IPS-NIHi11 (cell line): ENCODE measurements at places on chromosomes 1 and 21.
A peak's percentile ranks its signal among the peaks of the same experiment; 100 is the strongest.

GRCh38 chr21:37041706-37042271 is 31.1 kb downstream of the PIGP start:
- peak; percentile 22 for DNase-seq

DNA sequence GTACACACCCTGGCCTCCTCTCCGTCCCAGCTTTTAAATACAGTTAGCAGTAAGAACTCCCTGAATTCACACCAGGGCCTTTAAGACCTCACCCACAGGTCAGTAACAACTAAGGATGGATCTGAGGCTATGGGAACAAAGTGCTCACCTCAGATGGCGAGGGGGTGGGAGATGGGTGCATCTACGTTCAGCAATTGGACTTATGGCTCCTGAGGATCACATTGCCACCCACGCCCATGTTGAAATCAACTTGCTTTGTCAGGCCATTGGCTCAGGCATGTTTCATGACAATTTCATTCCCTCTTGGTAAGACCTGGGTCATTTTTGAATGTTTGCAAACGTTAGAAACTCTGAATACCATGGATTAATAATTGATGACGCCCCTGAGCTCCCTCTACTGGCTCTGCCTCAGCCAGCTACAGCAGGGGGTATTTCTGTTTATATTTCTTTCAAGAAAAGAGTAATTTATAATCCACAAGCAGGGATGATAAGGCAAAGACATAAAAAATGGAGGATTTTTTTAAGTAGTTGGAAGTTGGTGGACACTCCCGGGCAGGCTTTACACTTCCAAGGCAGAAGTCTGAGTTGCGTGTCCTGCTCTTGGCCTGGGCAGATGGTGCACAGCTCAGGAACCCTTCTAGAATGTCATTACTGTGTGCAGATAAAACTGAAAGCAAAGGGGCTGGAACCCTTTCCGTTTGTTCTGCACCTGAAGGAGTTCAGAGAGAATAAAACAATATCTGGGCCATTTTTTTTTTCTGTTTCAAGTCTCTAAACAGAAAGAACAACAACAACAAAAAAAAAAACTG is 13.7 kb upstream of the LBR start:
- DNase-seq: no peak

DNA sequence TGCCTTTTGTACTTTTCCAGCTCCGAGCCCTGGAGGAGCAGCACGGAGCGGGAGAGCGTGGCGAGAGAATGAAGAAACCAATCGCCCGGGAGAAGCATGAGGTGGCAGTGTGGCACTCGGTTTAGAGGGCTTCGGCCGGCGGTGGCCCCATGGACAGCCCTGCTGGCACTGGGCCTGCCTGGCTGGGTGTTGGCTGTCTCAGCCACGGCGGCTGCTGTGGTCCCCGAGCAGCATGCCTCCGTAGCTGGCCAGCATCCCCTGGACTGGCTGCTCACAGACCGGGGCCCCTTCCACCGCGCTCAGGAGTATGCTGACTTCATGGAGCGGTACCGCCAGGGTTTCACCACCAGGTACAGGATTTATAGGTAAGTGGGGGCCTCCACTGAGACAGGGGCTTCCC is 59.0 kb downstream of the BRINP2 start:
- DNase-seq: no peak

DNA sequence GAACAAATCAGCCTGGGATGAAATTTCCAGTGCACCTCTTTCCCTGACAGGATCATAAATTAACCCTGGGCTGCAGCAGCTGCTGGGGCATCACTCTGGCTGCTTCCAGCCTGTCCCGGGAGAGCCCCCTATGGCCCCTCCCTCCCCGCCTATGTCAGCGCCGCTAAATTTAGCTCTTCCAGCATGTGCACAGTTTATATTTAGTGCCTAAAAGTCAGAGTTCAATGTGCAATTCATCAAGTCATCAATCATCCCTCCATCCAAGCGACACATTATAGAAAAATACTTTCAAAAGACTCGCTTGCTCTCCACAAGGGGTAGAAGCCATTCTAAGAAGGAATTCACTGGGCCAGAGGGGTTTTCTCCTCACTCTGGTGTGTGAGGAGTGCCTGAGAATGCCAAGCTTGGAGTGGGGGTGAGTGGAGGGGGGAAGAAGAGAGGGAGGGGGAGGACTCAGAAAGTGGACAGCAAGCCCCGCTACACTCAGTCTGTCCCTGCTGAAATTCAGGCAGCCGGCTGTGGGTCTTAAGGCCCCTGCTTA is 37.4 kb downstream of the XCL1 start:
- no peak for DNase-seq

DNA sequence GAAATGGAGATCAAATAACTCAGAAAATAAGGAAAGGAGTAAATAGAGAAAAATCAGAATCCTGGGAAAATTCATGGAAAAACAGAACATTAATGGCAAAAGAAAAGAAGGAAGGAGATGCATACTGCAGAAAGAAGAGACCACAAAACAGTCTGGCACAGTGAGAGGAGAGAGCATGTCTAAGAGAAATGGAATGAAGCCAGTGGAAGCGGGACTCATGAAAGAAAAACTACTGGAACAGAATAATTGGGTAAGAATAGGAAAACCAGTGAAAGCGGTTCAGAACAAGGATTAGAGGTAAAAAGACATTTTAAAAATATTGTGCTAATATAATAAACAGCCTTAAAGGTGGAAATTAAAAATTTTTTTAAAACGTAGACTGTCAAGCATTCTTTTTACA is 93.6 kb upstream of the GREM2 start:
- no peak for DNase-seq

GRCh38 chr1:235997049-235997448 is 67.8 kb downstream of the NID1 start:
- no peak for DNase-seq

DNA sequence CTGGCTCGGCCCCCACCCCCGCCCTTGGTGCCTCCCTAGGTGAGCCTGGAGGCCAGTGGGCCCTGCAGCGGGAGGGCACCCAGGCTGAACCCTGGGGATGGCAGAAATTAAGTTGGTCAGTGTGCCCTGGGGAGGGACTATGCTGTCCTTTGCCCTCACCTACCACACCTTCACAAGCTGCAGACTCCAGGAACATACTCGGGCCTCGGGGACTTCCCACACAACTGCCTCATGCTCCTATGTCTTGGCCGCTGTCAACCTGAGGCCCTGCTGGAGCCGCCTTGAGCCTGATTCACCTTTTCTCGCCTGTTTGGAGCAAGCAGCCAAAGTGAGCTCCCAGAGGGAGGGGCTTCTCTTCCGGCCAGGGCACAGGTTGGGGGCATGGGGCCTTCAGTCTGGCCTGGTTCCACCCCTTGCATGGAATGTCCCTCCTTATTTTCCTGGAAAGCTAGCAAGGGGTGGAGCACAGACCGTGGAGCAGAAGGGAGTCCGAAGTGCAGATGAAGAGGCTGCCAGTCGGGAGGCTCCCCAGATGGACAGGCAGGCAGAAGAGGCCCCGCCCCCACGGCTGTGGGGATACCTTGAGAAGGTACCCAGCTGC is 24.7 kb downstream of the KNCN start:
- peak; percentile 66 for DNase-seq

DNA sequence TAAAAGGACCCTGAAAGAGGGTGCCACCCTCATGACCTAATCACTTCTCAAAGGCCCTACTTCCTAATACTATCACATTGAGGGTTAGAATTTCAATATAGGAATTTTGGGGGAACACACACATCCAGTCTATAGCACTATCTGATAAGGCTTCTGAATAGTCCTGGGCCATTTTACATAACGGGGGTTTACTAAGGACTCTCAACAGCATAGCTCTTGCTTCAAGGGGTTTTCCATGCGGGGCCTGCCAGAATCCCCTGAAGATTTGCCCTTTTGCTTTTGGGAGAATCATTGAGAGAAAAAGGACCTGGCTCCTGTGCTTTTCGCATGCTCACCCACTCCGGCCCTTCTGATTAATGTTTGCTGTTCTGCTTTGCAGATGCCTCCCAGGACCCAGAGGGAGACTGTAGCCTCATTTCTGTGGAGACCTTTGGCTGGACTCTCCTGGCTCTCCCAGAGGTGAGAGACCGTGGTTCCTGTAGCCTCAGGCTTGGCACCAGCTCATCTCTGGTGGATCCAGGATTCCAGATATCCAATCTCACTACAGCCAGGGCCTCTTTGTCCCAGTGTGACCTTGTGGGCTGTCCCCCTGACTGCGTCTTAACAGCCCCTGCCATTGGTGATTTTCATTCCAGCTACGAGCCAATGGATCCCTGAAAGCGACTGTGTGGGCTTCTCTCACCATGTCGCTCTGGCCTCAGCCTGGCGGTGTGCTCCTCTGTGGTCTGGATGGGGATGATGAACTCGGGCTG is 72.6 kb downstream of the DDR2 start:
- DNase-seq: no peak

GRCh38 chr1:21811875-21812305 is at the start of gene LDLRAD2:
Gene LDLRAD2, plus strand, starts transcription at chr1:21812265. Its CDS starts 187 bp downstream, at chr1:21812452.
- no peak for DNase-seq
